ENCODE measurements at places on chromosomes 6 and 20. TPM values are rescaled to one million over a fixed set of nuclear protein-coding genes. Genes with fewer than 3 reads are reported as not detected.

- no peak for DNase-seq
Measured at GRCh38 chr6:115766745-115767462, 293.8 kb downstream of the FRK start.

GRCh38 chr6:44660561-44661220 lies 273.2 kb downstream of the CDC5L start:
- DNase-seq = no peak

Gene TRIM40
- total RNA-seq = 0.39 TPM

DNA sequence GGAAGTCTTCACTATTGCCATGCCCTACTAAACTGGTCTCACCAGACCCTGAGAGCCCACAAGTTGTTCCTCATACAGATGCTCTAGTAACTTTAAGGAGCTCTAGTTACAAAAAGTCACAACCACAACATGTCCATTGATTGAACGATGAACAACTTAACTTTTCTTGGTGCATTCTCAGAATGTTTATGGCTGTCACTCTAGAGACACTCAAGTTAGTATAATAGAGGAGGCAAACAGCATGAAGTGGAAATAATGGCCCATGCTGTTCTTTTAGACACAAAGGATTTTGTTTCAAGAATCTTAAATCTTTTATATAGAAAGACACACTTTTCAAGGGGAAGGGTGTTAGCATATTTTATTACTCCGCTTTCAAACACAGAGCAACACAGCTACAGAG lies 934.4 kb downstream of the HACE1 start:
- DNase-seq = no peak

DNA sequence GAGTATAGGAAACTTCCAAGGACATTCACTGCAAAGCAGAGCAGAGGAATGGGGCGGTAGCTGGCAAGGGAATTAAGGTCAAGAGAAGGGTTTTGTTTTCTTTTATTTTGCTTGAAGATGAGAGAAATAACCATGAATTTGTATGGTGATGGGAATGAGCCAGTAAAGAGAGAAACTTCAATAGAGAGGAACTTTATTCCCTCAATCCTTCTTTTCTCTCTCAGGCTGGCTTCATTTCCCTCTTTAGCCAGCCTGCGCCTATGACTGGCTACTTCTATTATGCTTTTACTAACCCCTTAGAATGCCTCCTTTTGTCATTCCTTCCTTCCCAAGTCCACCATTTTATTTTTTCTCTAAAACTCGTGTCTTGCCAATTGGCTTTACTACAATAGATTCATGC lies 101.4 kb upstream of the CEP85L start:
- no peak for DNase-seq

DNA sequence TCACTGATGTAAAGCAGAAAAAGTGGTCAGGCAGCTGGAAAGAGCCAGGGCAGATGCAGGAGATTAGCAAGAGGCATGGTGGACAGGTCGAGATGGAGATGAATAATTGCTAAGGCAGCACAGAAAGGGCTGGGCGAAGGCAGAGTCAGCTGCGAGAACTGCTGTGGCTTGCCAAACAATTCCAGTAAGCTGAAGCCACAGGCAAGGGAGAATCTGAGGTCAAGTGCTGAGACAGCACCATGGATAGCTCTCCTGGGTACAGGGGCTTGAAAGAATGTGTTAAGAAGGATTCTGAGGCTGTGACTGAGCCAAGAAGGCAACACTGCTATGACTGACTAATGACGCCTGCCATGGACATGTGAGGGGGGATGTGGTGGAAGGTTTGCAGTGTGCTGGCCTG lies 220.8 kb upstream of the FOXA2 start:
- DNase-seq = no peak

Gene CUL9
- total RNA-seq = 81.2 TPM

DNA sequence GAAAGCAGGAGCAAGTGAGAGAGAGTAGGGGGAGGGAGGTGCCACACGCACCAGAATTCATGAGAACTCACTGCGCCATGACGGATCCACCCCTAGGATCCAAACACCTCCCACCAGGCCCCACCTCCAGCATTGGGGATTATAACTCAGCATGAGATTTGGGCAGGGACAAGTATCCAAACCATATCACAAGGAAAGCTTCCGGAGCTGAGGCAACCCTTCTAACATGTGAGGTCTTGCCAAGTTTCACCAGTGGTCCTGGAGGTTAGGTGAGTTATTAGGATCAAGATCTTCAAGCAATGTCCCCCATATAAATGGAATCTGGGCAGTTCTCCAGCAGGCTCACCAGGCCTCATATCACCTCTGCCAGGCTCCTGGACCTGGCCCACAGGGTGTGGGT lies 308.4 kb downstream of the NRN1 start:
- no peak for DNase-seq

DNA sequence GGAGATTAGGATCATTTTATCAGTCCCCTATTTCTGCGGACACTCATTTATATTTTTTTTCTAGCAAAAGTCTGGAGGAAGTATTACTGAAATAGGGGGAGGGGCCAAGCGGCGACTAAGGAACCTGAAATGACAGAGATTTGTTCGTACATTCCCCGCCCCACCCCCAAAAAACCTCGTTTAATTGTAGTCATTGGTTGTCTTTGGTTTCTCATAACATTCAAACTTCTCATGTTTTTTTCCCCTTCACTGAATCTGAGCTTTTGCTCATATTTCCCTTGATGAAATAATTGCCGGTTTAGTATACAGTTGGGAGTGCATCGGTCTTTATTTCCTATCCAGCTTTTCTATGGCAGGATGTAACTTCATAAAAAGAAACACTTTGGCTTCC lies 768 bp upstream of the FYN start:
- peak; percentile 68 for DNase-seq

- DNase-seq = no peak
Measured at GRCh38 chr20:39698752-39699151, 736.6 kb downstream of the DHX35 start.
